ENCODE measurements at places on chromosomes 16 and 17. TPM values are rescaled to one million over a fixed set of nuclear protein-coding genes. Genes with fewer than 3 reads are reported as not detected.

- H3K27me3 ChIP-seq = no peaks in the 10 kb centered on the region
- no peak overlapping the region for H3K27ac ChIP-seq
- no peak overlapping the region for H3K4me3 ChIP-seq
- DNase-seq = peak; percentile 62
- peaks cover 9% of the 10 kb centered on the region for H3K36me3 ChIP-seq
Measured at GRCh38 chr16:70395345-70395901, 43.5 kb downstream of the ST3GAL2 start.

DNA sequence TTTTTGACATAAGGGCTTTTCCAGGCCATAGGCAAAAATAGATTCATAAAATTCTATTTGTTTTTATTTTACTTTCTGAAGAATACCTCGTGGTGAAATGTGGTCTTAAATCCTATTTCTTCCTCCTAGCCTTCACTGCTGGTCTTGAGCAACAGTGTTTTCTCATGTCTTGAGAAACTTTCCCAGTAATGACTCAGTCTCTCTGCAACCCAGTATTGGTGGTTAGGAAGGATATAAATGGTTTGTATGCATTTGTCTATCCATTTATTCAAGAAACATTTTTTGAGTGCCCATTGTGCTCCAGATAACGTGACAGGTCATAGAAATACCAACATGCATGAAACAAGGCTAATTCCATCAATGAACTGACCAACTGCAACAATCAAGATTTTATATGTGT lies 213.9 kb downstream of the TMEM114 start:
- no peaks in the 10 kb centered on the region for H3K36me3 ChIP-seq
- H3K4me1 ChIP-seq = no peaks in the 10 kb centered on the region
- no peak for DNase-seq

- no peak for DNase-seq
- no peaks in the 10 kb centered on the region for H3K27me3 ChIP-seq
- no peak overlapping the region for H3K4me3 ChIP-seq
- no peak overlapping the region for H3K27ac ChIP-seq
- no peaks in the 10 kb centered on the region for H3K36me3 ChIP-seq
Measured at GRCh38 chr17:65190467-65191097, 53.4 kb downstream of the RGS9 start.

DNA sequence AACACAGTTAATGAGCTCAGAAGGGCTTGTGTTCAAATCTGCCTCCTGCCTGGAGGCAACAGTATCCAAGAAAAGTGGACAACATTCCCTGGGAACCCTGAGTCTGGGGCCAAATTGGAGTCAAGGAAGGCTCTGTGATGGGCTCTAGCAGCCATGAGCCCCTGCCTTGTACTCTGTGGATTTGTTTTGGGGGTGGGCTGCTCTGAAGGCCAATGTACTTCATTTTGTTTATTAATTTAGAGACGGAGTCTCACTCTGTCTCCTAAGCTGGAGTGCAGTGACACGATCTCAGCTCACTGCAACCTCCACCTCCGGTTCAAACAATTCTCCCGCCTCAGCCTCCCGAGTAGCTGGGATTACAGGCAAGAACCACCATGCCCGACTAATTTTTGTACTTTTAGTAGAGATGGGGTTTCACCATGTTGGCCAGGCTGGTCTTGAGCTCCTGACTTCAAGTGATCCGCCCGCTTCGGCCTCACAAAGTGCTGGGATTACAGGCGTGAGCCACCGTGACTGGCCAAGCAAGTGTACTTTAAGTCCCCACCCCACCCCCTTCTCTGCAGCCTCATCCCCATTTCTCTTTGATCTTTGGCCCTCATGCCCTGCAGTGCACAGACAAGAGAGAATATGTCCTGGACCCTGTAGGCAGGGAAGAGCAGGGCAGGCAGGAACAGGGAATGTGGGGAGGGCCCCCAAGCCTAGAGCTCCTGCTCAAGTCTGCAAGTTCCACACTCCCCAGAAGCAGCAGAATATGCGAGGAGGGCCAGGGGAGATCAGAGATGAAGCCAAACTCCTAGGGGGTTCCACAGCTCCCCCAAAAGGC lies 2.7 kb upstream of the GIP start:
- no peak overlapping the region for H3K27ac ChIP-seq
- DNase-seq = no peak
- no peaks in the 10 kb centered on the region for H3K27me3 ChIP-seq

DNA sequence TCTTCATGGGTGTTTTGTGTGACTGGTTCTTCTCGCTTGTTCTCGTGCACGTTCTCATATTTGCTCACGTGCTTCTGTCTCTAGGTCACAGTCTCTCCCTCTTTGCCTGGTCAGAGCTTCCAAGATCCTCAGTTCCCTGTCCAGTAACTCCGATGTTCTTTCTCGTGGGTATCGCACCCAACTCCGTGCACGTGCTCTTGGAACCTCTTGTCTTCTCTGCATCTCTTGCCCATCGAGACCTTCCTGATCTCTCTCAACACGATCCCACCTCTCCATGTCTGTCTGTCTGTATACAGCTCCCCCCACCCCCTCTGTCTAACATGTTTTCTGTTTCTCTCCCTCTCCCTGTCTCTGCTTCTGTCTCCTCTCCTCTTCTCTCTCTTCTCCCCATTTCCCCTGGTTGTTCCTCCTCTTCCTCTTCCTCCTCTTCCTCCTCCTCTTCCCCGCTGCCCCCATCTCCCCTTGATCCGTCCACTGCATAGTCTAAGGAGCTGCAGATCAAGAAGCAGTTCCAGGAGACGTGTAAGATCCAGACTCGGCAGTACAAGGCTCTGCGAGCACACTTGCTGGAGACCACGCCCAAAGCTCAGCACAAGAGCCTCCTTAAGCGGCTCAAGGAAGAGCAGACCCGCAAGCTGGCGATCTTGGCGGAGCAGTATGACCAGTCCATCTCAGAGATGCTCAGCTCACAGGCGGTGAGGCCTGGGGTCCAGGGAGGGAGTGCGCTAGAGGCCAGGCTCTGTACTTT lies 6.1 kb downstream of the HIRIP3 start:
- DNase-seq = no peak
- H3K4me1 ChIP-seq = peaks cover 2% of the 10 kb centered on the region
- no peaks in the 10 kb centered on the region for H3K27me3 ChIP-seq
- peaks cover 49% of the 10 kb centered on the region for H3K36me3 ChIP-seq
- H3K4me3 ChIP-seq = no peak overlapping the region

- no peak overlapping the region for H3K4me3 ChIP-seq
- H3K36me3 ChIP-seq = no peaks in the 10 kb centered on the region
- no peak overlapping the region for H3K27ac ChIP-seq
- DNase-seq = no peak
- H3K4me1 ChIP-seq = no peaks in the 10 kb centered on the region
Measured at GRCh38 chr17:41153856-41154255, 4.2 kb upstream of the KRTAP4-5 start.

- H3K27ac ChIP-seq = no peak overlapping the region
- H3K4me1 ChIP-seq = no peaks in the 10 kb centered on the region
- no peak overlapping the region for H3K4me3 ChIP-seq
- no peaks in the 10 kb centered on the region for H3K36me3 ChIP-seq
- DNase-seq = no peak
Measured at GRCh38 chr16:65728167-65728566, 606.3 kb upstream of the CDH11 start.

- H3K27ac ChIP-seq = no peak overlapping the region
- H3K36me3 ChIP-seq = peaks cover 69% of the 10 kb centered on the region
- no peak overlapping the region for H3K4me3 ChIP-seq
- no peak for DNase-seq
- no peaks in the 10 kb centered on the region for H3K27me3 ChIP-seq
Measured at GRCh38 chr16:29985271-29985811, 10.1 kb downstream of the HIRIP3 start.

- no peak for DNase-seq
- H3K27me3 ChIP-seq = no peaks in the 10 kb centered on the region
- no peak overlapping the region for H3K27ac ChIP-seq
- no peak overlapping the region for H3K4me3 ChIP-seq
Measured at GRCh38 chr16:66591018-66591417, 11.8 kb downstream of the CMTM2 start.

SYNRG gene
- 47.0 TPM for total RNA-seq

CACNG3 gene
- not detected for total RNA-seq

SEPTIN1 gene
- 12.8 TPM for total RNA-seq

ALDH3A1 gene
- 1.4 TPM for total RNA-seq
